Transverse colon (tissue), 4 donors: ENCODE measurements at places on chromosomes 5 and 9.

- no peaks in the 10 kb centered on the region for H3K4me1 ChIP-seq
- no peak for DNase-seq
- H3K36me3 ChIP-seq, result no peaks in the 10 kb centered on the region
- H3K27ac ChIP-seq, result no peak overlapping the region
- no peak overlapping the region for H3K4me3 ChIP-seq
Measured at GRCh38 chr9:2955575-2955974, 111.7 kb upstream of the PUM3 start.

DNA sequence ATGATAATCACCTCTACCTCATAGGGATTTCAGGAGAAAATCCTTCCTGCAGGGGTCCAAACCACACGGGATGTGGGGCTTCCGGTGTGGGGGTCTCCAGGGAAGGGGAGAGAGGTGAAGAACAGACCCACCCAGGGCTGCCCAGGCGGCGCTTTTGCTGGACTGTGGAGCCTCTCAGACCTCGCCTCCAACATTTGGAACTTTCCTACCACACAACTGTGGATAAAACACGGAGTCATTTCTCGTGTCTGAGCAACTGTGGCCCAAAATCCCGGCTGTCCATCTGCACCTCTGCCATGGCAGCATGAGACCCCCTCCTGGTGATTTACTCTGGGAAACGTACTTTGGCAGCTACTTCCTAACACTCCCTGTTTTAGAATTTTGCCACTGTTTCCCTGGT lies 307.8 kb upstream of the IRX4 start:
- H3K4me1 ChIP-seq, result no peaks in the 10 kb centered on the region
- no peak overlapping the region for H3K27ac ChIP-seq
- no peak overlapping the region for H3K4me3 ChIP-seq
- no peaks in the 10 kb centered on the region for H3K27me3 ChIP-seq
- no peaks in the 10 kb centered on the region for H3K36me3 ChIP-seq

DNA sequence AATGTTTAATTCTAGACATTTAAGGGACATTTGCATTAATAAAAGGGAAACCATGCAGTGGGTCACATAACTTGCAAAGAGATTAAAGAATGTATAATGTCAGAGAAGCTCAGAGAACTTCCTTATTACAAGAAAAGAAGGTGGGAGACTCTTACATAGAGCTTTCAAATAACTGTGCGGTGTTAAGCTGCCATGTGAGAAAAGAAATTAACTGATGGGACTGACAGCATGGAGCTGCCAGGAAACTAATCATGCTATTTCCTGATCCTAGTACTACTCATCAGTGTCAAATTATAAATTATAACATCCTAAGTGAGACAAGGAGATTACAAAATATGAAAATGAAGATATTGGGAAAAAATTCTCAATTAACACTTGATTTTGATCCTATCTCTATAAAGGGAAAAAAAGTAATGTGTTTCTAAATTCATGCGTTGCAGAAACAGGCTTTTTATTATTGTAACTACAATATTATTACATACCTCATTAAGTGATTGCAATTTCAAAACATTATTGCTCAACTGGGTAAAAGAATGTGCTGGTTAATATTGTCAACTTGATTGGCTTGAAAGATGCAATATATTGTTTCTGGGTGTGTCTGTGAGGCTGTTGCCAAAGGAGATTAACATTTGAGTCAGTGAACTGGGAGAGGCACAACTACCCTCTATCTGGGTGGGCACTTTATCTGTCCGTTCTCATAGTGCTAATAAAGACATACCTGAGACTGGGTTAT lies 609.5 kb upstream of the NUDT12 start:
- no peak for DNase-seq
- no peaks in the 10 kb centered on the region for H3K4me1 ChIP-seq
- H3K36me3 ChIP-seq, result no peaks in the 10 kb centered on the region
- H3K27ac ChIP-seq, result no peak overlapping the region
- H3K27me3 ChIP-seq, result no peaks in the 10 kb centered on the region

GRCh38 chr9:16328349-16328748 lies 542.1 kb downstream of the BNC2 start:
- no peak overlapping the region for H3K4me3 ChIP-seq
- DNase-seq, result no peak
- no peaks in the 10 kb centered on the region for H3K4me1 ChIP-seq
